AG09309 (cell line): ENCODE measurements at places on chromosomes 3 and 15.

GRCh38 chr15:60932051-60932915 lies 296.8 kb downstream of the RORA start:
- DNase-seq, result peak; percentile 80

DNA sequence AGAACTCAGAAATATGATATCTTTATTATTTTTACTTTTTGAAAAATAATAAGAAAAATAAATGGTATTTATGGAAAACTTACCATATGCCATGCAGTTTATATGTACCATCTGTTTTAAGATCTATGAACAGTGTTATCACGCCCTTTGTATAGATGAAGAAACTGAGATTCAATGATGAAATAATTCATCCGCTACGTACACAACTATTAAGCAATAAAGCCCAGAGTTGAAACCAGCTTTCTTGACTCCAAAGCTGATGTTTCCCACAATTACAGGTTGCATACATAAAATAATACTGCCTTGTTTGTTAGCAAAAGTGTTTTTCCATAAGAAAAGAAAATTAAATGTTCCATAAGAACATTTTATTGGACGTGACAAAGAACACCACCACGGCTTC lies 67.2 kb upstream of the BCL6 start:
- DNase-seq, result no peak

- DNase-seq, result no peak
Measured at GRCh38 chr15:51024735-51025453, 69.8 kb downstream of the TNFAIP8L3 start.

DNA sequence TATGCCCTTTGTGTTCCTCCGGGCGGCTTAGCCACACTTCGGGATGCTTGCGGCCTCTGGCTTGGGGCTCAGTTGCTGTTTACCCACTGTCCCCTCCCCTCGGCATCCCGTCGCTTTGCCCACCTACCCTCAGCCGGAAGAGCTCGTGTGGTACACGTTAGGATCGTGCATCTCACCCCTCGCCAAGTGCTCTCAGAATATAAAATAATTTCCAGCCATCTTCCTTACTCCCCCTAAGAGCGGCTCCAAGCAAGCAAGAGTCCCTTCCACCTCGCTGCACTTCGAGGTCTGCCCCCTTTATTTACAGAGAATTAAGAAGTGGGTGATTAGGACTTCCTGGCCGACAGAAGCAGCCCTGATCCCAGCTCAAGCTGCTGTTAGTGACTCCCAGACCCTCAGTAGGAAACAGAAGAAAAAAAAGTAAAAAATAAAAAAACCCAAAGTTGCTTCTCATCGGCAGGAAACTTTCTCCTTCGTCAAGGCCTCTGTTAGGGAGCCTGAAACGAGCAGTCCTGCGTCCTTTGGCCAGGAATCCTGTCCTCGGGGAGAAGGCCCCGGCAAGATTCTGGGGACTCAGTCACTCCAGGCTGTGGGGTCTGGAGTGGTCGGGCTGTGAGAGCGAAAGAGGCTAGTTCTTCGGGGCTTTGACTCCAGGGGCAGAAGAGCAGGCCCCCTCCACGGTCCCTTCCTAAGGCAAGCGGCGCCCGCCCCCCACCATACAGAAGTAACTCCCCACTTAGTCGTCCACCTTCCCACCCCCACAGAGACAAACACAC lies 3.0 kb downstream of the MEIS2 start:
- DNase-seq, result no peak

DNA sequence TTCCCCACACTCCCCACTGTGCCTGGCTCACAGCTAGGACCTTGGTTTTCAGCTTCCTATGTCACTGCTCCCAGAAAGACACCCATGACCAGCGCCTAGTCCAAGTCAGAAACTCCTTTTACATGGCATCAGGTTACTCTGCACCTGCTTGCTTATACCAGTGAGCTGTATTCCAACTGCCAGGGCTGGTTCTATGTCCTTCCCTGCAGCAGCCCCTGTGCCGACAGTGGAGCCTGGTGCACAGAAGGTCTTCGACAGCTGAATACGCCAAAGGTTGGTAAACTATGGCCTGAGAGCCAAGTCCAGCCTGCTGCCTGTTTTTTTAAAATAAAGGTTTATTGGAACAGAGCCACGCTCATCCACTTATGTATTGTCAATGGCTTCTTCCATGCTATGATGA lies 102.5 kb downstream of the IQSEC1 start:
- no peak for DNase-seq

DNA sequence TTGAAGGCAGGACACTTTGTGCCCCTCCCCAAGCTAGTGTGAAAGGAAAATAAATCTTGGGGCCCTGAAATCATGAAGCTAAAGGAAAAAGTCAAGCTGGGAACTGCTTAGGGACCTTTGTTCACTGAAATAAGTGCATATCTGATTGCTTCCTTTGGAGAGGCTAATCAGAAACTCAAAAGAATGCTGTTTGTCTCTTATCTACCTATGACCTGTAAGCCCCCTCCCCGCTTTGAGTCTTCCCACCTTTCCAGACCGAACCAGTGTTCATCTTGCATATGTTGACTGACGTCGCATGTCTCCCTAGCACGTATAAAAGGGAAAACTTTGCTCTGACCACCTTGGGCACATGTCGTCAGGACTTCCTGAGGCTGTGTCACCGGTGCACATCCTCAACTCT lies 53.1 kb downstream of the SLC30A4 start:
- DNase-seq, result no peak

- DNase-seq, result no peak
Measured at GRCh38 chr15:34182942-34183341, 27.0 kb downstream of the KATNBL1 start.

DNA sequence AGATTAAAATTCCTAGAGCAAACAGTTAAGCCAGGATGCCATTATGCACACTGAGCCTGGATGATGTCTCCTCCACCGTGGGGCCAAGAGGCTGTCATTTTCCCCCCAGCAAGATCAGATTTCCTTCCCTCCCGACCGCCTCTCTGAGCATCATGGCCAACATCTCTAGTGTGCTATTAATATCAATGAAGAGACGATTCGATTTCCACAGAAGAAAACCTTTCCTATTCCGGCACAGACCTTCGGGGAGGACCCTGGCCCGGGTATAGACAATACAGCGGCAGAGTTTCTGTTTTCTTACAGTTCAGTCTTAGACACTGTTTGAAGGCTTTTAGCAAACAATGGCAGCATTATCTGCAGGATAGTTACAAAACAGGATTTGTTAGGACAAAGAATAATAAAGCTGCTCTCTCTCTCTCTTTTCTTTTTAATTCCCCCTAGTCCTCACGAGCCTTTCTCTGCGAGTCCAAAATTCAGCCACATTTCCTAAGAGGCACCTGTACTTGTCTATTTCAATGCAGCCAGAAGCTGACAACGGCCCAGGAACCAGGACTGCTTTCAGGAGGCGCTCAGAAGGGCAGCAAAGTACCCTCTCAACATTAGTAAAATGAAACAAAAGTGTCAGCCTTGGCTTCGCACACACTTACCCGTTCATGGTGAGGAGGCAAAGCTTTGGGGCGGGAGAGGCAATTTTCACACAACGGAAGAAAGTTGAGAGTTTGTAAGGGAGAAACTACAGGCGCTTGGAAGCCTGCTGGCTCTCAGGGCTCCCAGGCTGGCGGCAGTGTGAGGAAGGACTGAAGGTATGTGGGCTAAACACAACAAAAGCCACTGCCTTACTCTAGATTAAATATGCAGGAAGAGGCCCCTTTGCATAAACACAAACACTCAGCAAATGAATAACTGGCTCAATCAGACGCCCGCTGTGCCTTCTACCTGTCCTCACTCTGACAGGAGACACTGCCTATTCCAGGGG lies 278.0 kb downstream of the FOXP1 start:
- no peak for DNase-seq

- DNase-seq, result no peak
Measured at GRCh38 chr3:163218336-163218735, 1721.7 kb downstream of the OTOL1 start.

- no peak for DNase-seq
Measured at GRCh38 chr3:148042663-148043445, 633.7 kb downstream of the ZIC1 start.

DNA sequence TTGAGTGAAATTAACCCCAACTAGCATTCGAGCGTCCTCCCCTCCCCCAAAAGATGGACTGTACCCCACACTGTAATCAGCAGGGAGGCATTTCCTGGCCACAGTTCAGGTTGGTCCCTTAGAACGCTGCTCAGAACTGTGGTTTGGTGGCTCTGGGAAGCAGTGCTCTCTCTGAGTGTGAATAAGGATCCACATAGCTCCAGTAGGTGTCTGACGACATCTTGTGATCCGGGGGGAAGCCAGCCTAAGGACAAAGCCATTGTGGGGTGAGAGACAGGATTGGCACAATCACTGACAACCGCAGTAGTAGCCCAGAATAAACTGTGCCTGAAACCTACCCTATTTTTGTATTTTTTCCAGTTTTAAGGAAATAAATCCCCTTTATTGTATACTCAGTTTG lies 125.3 kb downstream of the IGF1R start:
- no peak for DNase-seq

GRCh38 chr3:69248436-69248835 lies 126.0 kb upstream of the LMOD3 start:
- no peak for DNase-seq

- DNase-seq, result peak; percentile 32
Measured at GRCh38 chr15:92449476-92449875, 55.8 kb downstream of the ST8SIA2 start.

- DNase-seq, result no peak
Measured at GRCh38 chr3:117439812-117440211, 730.2 kb downstream of the TUSC7 start.

DNA sequence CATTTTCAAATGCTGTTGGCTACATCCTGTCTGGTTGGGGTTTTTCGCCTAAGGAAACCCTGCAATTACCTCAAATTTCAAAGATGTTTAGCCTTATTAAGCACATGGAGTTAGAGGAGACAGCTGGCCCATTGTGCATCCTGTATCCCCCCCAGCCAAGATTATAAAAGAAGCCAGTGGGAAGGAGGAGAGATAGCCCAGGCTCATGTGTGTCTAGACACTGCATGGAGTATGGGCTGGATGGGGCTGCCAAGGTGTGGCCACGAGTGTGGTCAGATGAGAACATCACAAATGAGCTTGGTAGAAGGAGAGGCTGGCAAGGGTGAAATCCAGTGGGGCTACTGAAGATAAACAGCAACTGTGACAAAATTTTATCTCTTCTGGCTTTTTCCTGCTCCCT lies 270.0 kb upstream of the TBC1D5 start:
- DNase-seq, result no peak

GRCh38 chr3:69186575-69187093 lies 64.2 kb upstream of the LMOD3 start:
- no peak for DNase-seq

DNA sequence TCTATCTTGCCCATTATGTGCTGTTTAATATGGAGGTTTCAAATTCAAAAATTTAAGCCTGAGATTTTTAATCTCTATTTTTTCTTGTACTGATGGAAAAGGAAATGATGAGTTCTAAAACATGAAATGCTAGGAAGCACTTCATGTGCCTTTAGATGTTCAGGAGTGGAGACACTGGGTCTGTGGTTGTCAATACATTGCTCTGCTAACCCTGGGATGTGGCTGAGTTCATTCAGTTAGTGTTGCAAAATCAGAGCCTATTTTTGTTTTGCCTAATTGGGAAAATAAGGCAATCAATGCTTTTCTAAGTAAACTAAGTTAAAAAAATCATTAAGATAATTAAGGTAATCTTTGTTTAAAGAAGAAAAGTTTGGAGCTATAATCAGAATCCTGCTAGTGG lies 83.1 kb downstream of the DIPK2A start:
- DNase-seq, result no peak
